AG20443 (cell line): ENCODE measurements at places on chromosomes 2 and 18.

GRCh38 chr18:48632676-48633257 lies 93.9 kb downstream of the CTIF start:
- no peak for DNase-seq

DNA sequence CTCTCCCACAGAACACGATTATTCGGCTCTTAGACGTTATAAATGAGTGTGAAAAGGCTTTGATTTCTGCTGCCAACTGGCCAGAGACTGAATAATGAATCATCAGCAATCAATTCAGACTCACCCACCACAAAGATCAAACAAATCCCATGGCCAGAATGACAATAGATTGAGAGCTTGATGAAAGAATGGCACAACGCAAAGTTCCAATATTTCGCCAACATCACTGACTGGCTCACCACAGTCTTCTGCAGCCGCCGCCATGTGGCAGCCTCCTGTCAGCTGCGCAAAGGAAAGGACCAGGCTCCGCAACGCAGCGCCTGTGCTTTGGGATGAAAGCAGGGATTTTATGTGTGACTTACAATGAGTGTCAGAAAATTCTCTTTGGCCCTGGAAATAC lies 104.4 kb upstream of the SOX11 start:
- no peak for DNase-seq

- DNase-seq: no peak
Measured at GRCh38 chr2:241432824-241433448, 75.4 kb downstream of the STK25 start.

- no peak for DNase-seq
Measured at GRCh38 chr18:40208958-40209357, 1746.1 kb upstream of the PIK3C3 start.

- DNase-seq: no peak
Measured at GRCh38 chr2:216463148-216463547, 35.5 kb upstream of the RPL37A start.

- DNase-seq: no peak
Measured at GRCh38 chr18:63002305-63002704, 287.0 kb downstream of the PHLPP1 start.

GRCh38 chr18:70368903-70369302 lies 80.1 kb downstream of the SOCS6 start:
- no peak for DNase-seq

DNA sequence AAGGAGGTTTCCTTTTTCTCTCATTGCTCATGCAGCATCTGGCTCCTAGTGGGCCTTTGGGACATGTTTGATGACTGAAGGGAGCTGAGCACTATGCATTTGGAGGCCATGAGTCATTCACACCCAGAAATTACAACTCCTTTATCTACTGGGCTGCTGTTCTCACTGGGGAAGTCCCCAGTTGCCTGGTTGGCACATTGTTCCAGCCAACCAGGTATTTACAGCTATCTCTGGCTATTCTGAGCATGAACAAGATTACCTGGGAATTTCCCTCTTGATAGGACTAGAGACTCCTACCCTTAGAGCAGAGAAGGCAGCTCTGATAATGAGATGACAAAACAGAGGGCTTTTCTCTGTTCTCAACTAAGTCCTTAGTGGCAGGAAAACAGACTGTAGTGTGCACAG lies 206.5 kb downstream of the SETBP1 start:
- peak; percentile 58 for DNase-seq
